WTC11 (cell line): ENCODE measurements at places on chromosomes 1 and 21.
A peak's percentile ranks its signal among the peaks of the same experiment; 100 is the strongest.

GRCh38 chr1:91807921-91808620 is 77.9 kb downstream of the TGFBR3 start:
- DNase-seq = no peak

DNA sequence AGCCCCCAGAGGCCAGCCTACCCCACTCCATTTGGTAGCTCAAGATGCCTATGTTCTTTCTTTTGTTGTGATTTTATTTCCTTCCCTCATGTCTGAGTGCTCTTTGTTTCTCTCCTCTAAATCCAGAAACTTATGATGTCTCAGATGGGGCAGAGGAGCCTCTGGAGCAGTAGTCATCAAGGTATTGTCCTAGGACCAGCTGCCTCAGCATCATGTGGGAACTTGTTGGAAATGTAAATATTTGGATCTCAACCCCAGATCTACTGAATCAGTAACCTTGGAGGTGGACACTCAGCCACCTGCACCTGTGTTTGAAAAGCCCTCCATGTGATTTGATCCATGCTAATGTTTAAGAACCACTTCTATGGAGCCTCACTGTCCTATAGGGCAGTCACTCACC is 593.1 kb upstream of the PLXNA2 start:
- DNase-seq = no peak

DNA sequence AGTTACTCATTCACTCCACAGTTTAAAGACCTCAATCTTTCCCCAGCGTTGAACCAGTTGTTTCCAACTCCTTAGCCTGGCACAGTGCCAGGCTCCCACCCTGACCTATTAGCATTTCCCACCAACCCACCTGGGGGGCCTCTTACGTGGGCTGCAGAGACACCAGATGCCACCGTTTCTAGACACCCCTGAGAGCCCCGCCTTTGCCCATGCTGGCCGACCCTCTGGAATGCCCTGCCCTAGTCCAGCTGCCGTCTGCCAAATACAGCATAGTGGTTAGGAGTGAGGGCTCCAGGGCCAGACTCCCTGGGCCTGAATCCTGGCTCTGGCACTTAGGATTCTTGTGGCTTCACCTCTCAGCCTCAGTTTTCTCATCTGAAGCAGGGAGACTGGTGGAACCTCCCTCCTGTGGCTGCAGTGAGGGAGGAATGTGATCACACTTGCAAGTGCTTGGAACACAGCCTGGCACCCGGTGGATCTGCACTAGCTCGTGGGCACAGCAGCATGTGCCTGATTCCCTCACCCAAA is 65.2 kb downstream of the TMCO4 start:
- DNase-seq = no peak

GRCh38 chr1:198713081-198713480 is 74.2 kb downstream of the PTPRC start:
- DNase-seq = no peak

- no peak for DNase-seq
Measured at GRCh38 chr1:48495911-48496310, 23.9 kb upstream of the SPATA6 start.

DNA sequence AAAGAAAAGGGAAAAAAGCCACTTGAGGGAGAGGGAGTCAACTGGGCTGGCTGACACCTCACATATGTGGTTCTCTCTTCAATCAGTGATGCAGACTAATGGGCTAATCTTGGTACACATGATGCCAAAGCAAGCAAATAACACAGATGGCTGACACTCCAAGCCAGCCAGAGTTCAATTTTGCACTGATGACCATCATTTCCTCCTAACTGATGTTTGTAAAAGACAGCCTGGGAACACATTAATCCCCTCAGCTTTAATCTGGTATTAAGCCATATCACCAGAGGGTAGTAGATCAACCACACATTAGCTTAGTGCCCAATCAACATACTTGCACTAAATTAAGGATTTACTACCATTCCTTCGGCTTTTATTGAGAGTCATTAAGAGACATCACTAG is 2.8 kb downstream of the VPS72 start:
- no peak for DNase-seq

- no peak for DNase-seq
Measured at GRCh38 chr1:3819771-3820200, 23.5 kb upstream of the LRRC47 start.

DNA sequence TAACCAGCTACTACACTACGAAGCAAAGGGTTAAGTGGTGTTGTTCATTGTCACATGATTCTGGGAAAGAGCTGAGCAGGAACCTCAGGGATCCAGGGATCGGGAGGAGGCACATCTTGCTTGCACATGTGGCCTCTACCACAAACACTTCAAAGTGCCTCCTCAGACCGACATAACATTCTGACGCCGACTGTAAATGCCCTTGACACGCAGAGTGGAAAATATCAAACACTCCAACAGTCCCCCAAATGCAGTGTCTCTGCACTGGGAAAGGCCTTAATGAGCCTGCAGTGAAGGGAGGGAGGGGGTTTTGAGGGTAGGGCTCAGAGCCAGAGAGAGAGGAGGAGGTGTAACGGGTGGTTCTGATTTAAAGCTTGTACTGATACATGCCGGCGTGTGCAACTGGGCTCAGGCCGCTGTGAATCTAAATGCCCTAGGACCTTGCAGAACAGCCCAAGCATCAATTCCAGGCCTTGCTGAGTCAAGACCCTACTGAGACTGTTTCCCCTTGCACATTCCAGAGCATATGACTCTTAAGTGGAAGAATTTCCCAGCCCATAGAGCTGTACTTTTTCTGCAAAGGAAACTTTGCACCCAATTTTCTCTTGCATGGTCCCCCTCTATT is 163.7 kb downstream of the NTMT2 start:
- no peak for DNase-seq

DNA sequence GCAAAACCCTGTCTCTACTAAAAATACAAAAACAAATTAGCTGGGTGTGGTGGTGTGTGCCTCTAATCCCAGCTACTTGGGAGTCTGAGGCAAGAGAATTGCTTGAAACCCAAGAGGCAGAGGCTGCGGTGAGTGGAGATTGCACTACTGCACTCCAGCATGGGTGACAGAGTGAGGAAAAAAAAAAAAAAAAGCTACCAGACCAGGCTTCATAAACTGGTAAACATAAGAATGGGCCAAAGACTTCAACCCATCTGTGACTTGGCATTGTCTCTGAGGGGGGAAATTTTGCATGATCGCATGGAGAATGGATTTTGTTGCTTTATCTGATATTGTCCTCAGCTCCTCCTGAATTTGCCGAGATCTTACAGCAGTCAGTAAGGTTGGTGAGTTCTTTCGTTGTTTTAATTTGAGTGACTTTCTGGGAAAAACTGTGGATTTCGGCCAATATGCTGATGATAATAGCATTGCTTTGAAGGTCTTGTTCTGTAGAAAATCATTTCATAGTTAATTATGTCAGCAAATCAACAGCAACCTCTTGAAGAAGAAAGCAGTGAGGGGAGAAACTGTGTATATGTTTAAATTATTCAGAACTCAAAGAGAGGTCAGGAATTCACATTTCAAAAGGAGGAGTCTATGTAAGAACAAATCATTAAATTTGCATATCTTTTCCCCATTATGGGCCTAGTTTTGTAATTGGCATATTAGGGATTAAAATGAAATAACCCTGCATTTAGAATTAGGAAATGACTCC is 13.1 kb downstream of the FGGY start:
- no peak for DNase-seq

- no peak for DNase-seq
Measured at GRCh38 chr1:190029441-190029840, 448.2 kb downstream of the BRINP3 start.

DNA sequence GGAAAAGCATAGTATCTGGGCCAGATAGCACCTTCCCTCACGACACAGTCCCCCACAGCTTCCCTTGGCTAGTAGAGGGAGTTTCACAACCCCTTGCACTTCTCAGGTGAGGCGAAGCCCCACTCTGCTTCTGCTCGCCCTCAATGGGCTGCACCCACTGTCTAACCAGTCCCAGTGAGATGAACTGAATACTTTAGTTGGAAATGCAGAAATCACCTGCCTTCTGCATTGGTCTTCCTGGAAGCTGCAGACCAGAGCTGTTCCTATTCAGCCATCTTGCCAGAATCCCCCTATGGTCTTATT is 243.2 kb upstream of the FAM78B start:
- DNase-seq = no peak

GRCh38 chr1:215710036-215710898 is 143.2 kb downstream of the KCTD3 start:
- peak; percentile 52 for DNase-seq
